ENCODE measurements at places on chromosomes 1 and 21.
A peak's percentile ranks its signal among the peaks of the same experiment; 100 is the strongest.

DNA sequence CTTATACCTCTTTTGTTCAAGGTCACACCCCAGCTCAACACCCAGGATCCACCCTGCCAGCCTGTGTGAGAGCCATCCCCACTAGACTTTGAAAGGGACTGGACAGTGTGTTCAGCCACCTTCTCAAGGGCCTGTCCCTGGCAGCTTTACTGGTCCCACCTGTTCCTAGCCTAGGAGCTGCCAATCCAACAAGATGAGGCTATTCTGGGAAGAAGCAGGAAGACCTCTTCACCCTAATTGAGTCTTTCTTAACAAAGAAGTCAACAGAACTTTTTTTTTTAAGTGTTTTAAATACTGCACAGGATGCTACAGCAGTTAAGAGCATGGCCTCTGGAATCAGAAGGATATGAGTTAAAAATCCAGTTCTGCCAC lies 95.8 kb upstream of the HOOK1 start:
- DNase-seq, result no peak

GRCh38 chr1:163069142-163069541 lies at the start of gene RGS4:
Gene RGS4 (plus strand): TSS chr1:163069361. CDS start chr1:163069485, 124 bp downstream.
- peak; percentile 95 for DNase-seq

DNA sequence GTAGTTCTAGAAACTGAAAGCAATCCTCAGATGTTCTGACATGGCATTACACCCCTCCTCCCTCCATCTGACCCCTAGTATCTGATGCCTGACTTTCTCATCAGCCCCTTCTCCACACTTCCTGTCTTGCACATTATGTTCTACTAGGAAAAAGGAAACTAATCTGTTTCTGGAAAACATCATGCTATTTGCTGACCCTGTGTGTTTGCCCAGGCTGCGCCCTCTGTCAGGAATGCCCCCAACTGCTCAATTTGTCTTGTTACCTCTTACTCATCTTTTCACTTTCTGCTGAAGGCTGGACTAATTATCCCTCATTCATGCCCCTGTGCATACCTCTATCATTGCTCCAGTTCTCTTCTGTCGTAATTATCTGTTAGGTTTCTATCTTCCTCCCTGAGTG lies 37.5 kb upstream of the DAB1 start:
- no peak for DNase-seq

DNA sequence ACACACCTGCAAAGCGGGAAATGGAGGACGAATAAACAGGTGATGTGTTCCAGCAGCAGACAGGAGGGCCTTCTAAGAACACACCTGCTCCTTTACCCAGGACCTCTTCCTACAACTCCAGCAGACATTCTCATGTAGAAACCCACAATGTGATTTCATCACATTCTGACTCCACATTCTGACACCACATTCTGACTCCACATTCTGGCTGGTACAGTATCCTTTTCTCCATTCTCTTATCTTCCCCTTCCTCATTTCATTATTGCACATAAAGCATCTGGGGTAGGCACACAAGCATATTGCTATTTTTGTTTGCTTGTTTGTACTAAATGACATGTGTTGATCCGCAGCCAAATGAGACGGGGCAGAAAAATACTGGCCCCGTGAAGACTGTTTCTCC lies 3.6 kb upstream of the ZNF124 start:
- no peak for DNase-seq

- no peak for DNase-seq
Measured at GRCh38 chr1:19645411-19646251, 1.5 kb downstream of the NBL1 start.

DNA sequence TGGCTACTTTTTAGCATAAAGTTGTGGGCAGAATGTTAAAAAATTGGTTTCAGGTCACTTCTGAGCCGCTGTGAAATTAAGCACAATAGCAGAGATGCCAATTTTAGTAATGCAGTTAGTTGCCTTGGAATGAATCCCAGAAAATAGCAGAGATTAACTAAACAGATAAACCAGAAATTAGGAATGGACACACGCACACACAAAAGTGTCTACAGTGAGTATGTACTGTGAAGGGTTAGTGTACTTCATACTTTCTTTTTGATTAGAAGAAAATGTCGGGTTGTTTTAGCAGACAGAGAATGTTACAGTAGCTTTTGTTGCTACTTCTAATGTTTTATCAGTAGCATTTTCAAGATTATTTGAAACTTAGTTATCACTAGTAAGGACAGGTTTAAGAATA lies 106.7 kb downstream of the LEPR start:
- peak; percentile 73 for DNase-seq

DNA sequence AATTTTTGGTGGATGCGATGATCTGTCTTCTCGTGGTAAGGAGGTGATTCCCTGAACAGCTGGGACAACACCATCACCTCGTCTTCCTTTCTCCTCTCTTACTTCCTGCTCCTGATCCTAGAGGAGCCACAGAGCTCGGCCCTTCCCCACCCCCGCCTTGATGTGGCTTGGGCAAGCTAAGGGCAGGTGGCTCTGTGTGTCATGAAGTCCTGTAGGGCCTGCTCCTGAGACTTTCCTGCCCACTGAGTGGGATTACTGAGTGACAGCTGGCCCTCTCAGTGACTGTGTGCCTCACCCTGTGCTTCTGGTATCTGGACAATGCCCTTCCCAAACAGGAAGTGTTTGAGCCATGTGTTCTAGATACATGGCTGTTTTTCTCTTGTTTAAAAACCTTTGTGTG lies 153.0 kb downstream of the KCNJ6 start:
- DNase-seq, result no peak

GRCh38 chr21:16742131-16742641 lies 770.7 kb upstream of the CXADR start:
- peak; percentile 65 for DNase-seq

- DNase-seq, result peak; percentile 69
Measured at GRCh38 chr1:36128126-36128904, 3.3 kb upstream of the COL8A2 start.

DNA sequence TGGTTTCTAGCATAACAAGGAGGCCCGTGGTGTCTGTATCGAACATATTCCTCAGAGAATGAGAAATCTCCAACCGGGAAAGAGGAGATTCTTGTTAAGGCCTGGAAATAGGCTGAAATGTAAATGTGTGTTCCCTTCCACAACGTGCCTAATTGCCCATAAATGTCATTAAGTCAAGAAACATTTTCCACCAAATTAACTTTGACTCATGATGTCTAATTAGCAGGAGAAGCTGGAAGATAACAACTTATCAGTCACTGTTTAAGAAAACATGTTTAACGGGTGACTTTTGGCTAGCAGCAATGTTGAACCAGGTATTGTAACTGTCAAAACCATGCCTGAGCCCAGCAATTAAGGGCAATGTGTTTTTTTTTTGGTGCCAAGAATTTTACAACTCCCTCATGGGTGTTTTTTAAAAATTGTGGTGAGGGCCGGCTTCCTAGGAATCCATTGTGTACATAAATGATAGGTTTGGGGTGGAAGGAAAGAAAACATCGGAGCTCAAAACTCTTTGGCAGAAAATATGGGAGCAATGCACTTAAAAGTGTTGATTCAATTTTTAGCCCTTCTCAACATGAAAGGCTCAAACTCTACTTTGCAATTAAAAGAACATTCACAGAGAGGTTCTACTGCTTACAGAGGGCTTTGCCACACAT lies 67.0 kb downstream of the OLIG1 start:
- no peak for DNase-seq

Measured in astrocyte of the cerebellum (primary cell).